ENCODE measurements at places on chromosomes 16 and 17.
A peak's percentile ranks its signal among the peaks of the same experiment; 100 is the strongest.

- DNase-seq, result no peak
Observed at GRCh38 chr17:49494399-49494985, 601 bp upstream of the NGFR start.

DNA sequence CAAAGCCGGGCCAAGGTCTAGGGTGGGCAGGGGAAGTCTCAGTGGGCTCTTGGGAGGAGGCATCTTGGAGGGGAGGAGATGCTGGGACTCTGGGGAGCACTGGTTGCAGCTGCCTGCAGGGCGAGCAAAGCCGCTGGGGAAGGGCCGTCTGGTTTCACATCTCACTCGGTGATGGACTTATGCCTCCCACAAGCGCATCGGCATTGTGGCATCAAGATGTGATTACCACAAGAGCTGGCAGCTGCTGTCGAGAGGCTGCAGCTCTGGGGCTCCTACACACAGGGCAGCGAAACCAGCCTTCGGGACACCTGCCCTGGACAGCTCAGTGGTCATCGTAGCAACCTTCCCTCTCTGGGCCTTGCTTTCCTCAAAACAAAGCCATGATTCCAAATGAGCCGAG lies 3.1 kb upstream of the KCNJ12 start:
- no peak for DNase-seq

- no peak for DNase-seq
Observed at GRCh38 chr16:52786091-52786490, 239.1 kb upstream of the TOX3 start.

GRCh38 chr16:4325253-4325758 lies 9.4 kb downstream of the GLIS2 start:
- DNase-seq, result no peak

- no peak for DNase-seq
Observed at GRCh38 chr16:874366-875181, 74.0 kb upstream of the GNG13 start.

DNA sequence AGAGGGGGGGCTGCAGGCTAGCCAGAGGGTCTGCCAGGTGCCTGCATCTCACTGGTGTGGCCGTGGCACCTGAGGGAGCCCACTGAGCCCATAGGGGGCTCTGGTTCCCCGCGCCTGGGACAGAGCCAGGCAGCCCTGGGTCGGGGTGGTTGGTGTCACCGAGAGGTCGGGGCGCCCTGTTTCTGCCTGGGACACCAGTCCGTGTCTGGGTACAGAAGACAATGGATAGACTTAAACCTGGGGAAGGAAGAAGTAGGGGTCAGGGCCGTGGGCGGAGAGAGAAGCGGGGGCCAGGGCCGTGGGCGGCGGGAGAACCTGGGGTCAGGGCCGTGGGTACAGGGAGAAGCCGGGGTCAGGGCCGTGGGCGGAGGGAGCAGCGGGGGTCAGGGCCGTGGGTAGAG lies 3.0 kb downstream of the RFNG start:
- DNase-seq, result no peak

DNA sequence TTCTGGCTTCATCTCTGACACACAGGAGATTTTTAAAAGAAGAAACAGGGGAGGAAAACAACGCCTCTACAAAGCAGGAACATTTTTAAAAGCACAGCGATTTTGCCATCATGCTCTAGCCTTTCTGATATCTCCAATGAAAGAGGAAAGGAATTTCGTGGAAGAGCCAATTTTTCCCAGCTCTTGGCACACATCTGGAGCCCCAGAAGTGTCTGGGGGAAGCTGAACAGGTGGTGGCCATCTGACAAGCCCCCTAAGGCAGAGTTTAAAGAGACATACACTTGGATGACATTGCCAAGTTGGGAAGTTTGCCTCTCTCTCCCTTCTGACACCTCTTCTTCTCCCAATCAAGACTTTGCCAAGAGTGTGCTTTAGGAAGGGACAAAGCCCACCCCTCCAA lies 82.1 kb downstream of the CCT6B start:
- no peak for DNase-seq

GRCh38 chr16:72850853-72851252 lies 197.1 kb downstream of the ZFHX3 start:
- DNase-seq, result no peak

DNA sequence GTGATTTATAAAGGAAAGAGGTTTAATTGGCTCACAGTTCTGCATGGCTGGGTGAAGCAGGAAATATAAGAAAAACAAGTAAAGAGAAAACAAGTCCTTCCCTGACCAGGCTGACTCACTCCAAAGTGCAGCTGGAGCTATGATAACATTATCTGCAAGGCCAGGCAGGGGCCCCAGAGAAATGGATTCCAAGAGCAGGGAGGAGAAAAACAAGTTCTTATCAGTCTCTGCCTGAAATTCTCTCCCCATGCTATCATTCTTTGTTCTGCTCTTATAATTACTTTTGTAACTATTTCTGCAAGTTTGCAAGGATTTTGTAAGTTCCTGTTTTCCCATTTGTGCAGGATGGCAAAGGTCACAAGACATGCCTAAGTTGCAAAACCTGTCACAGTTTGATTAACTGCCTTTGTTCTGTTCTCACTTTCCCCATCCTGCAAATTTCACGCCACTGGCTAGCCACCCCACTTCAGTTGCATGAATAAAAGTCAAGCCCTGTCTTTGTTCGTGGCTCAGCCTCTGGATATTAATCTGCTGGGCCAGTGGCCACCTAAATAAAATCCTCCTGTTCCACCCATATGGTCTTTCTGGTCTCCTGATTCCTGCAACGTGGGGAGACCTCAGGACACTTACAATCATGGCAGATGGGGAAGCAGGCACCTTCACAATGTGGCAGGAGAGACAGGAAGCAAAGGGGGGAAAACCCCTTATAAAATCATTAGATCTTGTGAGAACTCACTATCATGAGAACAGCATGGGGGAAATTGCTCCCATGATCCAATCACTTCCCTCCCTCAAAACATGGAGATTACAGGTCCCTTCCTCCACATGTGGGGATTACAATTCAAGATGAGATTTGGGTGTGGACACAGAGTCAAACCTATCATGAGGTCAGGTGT lies 13.1 kb downstream of the ABCA9 start:
- DNase-seq, result no peak

DNA sequence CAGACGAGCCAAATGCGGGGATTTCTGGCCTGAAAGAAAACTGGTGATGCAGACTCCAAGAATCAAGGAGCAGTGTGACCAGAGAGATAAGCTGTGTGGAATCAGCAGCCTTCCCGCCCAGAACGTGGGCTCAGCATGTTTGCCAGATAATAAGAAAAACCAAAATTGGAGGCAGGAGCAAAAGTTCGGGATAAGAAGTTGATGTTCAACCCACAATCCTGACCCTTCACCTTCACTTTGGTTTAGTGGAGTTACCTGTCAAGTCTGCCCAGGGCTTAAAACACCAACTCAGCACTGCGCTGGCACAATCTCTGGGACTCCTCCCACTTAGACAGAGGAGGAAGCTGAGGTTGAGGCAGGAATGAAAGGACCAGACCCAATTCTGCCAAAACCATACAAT lies 3.1 kb downstream of the SLC43A2 start:
- no peak for DNase-seq

GRCh38 chr17:44848257-44848795 lies 643 bp downstream of the HIGD1B start:
- no peak for DNase-seq

- no peak for DNase-seq
Observed at GRCh38 chr16:924806-925205, 46.0 kb downstream of the LMF1 start.

- no peak for DNase-seq
Observed at GRCh38 chr17:36723459-36724025, 122.2 kb downstream of the MRM1 start.

DNA sequence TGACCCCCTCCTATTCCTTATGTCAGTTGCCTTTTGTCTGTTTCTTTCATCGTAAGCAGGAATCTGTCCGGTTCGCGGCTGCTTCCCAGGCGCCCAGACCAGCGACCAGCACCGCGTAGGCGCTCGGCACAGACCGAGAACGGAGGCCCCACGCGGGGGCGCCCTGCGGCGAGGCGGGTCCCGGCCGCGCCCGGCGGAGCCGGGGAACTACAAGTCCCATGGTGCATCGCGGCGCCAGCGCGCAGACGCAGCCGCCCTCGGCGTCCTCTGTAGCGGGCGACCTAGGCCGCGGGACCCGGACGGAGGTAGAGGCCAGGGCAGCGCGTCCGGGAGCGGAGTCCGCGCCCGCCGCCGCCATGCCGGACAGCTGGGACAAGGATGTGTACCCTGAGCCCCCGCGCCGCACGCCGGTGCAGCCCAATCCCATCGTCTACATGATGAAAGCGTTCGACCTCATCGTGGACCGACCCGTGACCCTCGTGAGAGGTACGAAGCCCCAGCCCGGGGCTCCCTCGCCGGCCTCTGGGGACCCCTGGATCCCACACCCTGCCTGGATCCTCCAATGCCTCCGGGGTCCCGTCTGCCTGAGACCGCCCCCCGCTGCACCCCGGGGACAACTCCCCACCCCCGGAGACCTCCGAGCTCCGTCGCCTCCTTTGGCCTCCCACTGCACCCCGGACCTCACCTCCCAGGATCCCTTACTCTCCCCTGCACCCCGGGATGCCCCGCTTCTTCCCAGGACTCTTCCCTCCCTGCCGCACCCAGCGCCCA lies at the start of gene NDUFB10:
TSS of gene NDUFB10 (plus strand) at position 270 of the 771 bp plus-strand sequence. CDS start at position 357, 87 bp downstream.
- DNase-seq, result peak; percentile 82

DNA sequence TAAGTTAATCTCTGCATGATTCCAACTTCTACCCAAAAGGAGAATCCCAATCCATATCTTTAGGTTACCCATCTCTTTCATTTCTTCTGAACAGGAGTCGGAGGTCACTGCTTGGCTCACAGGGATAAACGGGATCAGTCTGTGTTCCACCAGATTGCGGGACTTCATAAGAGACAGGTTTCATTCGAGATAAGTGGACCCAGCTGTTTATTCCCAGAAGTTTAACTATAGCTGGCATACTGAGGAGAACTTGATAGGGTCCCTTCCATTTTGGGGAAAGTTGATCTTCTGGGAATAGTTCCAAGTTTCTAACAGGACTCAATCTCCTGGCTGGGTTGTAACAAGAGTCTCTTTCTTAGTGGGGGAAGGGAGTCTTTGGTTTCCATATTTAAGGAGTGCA lies 45.4 kb upstream of the ARL4D start:
- DNase-seq, result no peak

- DNase-seq, result no peak
Observed at GRCh38 chr16:50153596-50154419, 702 bp downstream of the TENT4B start.

DNA sequence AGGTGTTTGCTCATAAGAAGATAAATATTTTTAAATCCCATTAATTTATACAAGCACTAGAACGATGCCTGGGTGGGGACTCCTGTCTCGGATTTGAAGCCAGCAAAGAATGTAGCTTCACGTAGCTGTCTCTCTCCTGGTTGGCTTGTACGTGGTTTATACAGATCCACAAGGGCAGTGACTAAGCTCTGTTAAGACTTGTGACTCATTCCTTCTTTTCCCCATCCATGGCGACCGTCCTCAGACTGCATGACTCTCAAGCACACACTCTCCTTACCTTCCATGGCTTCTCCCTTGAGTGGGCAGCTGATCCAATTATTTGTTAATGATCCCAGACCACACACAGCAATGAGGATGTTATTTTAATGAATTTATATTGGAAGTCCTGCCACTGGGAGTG lies 679.7 kb upstream of the SOX9 start:
- no peak for DNase-seq

- DNase-seq, result no peak
Observed at GRCh38 chr17:63358111-63358839, 87.8 kb downstream of the CYB561 start.

DNA sequence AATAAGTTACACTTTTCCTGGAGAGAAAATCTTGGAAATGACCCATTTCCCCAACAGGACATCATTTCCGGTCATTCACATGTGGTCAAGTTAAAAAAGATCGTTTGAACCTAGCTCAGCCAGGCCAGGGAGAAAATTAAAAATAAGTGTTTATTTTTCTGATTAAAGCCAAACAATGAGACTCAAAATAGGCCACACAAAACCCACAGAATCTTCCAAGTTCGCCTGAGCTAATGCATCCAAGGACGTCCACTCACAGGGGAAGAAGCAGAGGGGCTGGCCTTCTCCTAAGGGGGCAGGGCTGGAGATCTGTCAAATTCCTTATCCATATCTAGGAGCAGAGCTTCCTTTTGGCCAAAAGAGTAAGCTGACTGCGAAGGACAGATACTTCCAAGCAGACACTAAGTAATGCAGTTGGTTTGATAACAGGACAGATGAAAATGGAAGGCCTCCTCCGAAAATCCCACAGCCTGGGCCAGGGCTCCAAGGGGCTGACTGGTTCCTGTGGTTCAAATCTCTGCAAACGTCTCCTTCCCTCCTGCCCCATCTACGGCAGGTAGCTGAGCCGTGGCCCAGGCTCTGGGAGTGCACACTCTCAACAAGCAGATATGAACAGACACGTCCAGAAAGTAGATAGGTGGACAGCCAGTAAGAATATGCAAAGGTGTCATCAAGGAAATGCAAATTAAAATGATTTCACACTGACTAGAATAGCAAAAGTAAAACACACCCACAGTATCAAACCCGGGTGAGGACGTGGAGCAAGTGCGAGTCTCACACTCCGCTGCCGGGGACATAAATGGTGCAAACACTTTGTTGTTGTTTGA lies 98.5 kb downstream of the MRM3 start:
- no peak for DNase-seq

- no peak for DNase-seq
Observed at GRCh38 chr16:3127745-3128144, 7.1 kb upstream of the ZNF213 start.

DNA sequence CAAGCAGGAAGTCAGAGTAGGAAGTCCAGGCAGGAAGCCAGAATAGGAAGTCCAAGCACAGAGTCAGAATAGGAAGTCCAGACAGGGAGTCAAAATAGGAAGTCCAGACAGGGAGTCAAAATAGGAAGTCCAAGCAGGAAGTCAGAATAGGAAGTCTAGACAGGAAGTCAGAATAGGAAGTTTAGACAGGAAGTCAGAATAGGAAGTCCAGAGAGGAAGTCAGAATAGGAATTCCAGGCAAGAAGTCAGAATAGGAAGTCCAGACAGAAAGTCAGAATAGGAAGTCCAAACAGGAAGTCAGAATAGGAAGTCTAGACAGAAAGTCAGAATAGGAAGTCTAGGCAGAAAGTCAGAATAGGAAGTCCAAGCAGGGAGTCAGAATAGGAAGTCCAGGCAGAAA lies 105.3 kb upstream of the C16orf82 start:
- no peak for DNase-seq

- DNase-seq, result no peak
Observed at GRCh38 chr17:43820759-43821158, 12.2 kb downstream of the MPP3 start.

DNA sequence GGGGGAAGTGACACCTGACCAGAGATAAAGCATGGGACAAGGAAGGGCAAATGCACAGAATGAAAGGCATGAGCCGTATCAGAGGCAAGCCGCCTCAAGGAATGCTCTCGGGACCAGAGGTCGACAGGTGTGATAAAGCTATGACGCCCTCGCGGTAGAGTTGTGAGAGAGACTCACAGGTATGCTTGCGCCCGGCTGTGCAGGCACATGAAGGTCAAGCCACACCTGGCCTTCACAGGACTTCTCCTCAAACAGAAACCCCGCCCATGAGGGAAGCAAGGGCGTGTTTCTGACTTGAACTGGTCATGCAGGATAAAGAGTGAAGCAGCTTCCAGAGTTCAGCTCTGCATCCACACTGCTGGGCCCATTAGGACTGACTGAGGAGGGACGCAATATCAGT lies 7.8 kb downstream of the NCBP3 start:
- DNase-seq, result no peak

GRCh38 chr16:11309895-11310633 lies 28.9 kb upstream of the PRM1 start:
- DNase-seq, result no peak

Data from stimulated activated CD4-positive, alpha-beta T cell treated with anti-CD3 and anti-CD28 coated beads, TNF-alpha, amount 100 ng/mL, for 48 hours (primary cell).